ENCODE measurements at places on chromosomes 5 and 9.
A peak's percentile ranks its signal among the peaks of the same experiment; 100 is the strongest.

DNA sequence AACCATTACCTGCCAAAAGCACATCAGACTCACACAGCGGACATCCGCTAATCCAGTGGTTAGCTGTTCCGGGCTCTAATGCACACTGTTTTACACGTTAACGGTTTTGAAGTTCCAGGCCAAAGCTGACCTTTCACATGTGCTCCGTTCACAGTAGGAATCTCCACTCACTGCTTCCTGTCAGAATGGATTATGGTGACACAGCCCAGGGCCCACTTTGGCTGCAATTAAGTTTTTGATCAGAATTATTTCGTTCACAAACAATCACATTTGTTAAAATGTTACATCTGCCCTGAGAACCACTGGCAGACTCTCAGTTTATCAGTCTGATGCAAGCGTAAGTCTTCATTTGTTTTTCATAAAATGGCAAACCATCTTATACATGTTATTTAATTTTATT is 30.2 kb upstream of the CATSPER3 start:
- DNase-seq = no peak

DNA sequence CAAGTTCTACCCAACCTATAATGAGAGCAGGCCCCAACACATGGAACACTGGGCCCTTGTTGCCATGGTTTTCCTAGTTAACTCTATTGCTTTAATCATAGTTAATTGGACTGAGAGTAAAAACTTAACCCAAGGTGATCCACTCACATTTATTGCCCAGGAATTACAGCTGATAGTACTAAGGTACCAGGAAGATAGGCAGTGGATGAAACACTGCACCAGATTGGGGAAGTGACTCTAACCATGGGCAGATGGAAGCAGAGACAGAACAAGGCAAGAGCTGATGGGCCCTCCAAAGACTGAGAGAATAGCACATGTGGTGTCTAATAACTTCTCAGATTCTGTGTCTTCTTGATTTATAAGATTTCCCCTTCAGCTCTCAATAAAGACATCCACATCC is 145.7 kb upstream of the TRIM32 start:
- DNase-seq = no peak

DNA sequence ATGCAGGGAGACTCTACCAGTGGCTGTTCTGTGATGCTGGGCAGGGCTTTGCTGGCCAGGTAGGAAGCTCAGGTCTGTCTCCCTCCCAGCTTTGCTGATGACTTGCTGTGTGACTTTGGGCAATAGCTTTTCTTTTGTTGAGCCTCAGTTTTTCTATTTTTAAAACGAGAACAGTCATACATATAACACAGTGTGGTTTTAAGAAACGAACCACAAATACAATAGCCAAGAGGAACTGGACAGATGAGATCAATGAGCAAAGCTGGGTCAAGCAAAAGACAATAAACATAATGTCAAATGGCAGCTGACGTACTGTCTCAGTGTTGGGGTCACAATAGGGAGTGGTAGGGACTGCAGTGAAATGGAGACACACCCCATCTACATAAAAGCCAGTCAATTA is 20.2 kb downstream of the SLIT3 start:
- DNase-seq = no peak

DNA sequence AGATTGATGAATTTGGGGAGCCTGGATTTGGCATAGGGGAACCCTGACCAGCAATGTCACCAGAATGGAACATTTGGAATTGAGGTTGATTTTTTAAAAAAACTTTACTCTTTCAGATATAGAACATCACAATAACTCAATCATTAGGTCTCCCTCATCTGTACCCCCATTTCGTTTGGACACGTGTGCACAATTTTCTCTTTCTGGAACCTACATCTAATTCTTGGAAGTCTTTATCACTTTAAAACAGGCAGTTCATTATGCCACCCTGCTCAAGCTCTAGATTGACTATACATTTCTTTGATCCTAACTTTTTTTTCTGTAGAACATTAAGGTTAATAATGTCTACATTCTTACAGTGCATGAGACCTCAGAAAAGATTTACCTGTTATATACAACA is 3.7 kb upstream of the SSBP2 start:
- no peak for DNase-seq

DNA sequence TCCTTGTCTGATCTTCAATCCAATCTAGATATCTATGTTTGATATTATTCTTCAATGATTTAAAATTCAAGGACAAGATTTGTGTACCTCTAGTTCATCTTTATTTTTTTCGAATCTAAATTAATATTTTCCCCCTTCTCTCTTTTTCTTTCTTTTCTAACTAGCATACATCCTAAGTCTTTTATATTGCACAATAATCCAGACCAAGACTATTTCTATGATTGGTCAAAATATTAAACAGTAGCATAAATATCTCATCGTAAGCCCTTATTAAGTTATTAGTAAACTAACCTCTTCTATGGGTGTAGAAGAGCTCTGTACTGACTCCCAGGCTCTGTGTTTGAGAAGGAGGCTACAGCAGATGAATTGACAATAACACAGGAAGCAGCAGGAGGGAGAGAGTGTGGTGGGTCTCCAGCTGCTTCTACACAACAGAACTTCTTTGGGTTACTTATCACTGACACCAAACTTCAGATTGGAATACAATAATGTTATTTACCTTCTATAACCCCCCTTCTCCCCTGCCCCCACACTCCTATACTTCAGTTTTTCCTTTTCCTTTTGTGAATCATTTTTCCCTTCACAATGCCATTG is 11.9 kb upstream of the PLCXD3 start:
- DNase-seq = no peak

- DNase-seq = no peak
These were observed 7.5 kb downstream of the CMBL start for GRCh38 chr5:10300246-10300645.

DNA sequence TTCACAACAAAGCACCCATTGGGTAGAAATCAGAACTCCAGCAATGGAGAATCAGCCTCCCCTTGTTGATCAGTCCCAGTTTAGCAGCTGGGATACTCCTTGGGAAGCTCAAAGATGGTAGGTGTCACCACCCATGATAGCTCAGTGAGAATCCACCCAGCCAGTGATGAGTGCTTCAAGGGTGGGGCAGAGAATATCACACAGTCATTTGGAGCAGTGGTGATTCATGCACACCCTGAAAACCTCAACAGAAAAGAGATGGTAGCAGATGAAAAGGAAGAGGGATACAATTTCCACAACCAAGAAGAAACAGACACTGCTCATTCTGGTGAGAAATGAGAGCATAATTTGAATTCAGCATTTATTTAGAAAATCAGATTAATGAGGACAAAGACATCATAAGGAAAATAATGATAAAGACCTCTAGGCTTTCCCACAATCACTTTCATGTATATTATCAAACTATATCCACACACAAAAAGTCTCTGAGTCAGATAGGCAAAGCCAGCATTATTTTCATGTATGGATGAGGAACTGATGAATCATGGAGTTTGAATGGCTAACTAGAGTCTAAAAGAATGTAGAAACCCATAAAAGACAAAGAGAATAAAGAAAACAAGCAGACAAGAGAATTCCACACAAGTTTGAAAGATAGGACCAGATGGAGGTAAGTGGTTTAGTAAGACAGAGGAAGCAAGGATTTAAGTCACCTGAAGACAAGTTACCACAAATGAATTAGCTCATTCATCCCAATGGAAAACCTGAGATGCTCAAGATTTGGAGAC is 82.9 kb downstream of the FEM1C start:
- peak; percentile 41 for DNase-seq

DNA sequence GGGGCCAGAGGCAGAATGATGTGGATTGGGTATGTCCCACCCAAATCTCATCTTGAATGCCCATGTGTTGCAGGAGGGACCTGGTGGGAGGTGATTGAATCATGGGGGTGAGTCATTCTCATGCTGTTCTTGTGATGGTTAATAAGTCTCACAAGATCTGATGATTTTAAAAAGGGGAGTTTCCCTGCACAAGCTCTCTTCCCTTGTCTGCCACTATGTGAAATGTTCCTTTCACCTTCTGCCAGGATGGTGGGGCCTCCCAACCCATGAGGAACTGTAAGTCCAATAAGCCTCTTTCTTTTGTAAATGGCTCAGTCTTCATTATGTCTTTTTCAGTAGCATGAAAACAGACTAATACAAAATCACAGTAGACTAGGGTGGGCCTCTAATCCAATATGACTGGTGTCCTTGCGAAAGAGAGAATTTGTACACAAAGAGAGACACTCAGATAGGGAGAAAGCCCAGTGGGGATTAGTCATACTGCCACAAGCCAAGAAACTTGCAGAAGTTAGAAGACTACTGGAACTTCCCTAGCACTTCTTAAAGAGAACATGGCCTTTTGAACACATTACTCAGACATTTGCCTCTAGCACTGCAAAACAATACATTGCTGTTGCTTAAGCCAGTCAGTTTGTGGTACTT is 68.4 kb downstream of the ANXA1 start:
- DNase-seq = no peak

DNA sequence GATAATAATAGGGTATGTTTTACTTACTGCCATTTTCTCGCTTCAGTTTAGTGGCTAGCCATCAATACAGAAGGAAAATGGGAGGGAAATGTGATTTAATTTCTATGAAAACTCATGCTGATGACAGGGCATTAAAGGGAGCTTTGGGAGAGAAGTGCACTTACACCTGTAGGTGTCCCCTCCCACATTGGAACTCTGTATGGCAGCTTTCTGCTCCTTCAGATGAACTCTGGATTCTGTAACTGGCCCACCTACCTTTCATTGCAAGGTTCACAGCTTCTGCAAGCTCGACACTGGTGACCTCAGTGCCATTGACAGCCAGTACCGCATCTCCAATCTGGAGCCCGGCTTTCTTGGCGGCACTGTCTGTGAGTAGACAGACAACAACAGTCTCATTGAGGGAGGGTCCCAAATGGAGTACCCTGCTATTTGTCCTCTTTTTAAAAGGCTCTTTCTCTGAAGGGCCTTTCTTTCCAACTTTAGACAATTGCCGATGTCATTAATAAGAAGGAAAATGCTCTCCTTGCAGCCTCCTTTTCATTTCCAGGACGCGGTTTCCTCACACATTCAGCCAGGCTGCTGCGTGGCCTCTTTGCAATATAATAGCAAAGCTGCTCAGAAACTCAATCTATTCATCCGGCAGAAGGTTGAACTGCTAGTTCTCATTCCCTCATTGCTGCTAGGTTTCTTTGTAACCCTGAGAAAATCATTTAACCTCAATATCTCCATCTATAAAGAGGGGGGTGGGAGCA is 63.6 kb downstream of the NUDT12 start:
- no peak for DNase-seq

DNA sequence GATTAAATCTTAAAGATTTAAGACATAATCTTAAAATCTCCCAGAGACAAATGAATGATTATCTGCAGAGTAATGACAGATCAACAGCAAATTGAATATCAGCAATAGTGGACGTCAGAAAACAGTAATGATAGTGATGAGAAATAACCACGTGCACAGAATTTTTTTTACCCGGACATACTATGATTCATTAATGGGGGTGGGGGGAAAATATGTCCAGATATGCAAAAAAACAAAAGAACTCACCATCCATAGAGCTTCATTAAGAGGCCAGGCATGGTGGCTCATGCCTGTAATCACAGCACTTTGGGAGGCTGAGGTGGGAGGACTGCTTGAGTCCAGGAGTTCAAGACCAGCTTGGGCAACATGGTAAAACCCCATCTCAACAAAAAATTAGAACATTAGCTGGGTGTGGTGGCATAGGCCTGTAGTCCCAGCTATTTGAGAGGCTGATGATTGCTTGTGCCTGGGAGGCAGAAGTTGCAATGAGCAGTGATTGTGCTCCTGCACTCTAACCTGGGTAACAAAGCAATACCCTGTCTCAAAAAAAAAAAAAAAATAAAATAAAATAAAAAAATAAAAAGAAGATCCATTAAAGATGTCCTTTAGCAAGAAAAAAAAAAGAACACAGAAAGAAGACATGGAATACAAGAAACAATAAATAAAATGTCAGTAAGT is 30.9 kb upstream of the SHOC1 start:
- DNase-seq = no peak

DNA sequence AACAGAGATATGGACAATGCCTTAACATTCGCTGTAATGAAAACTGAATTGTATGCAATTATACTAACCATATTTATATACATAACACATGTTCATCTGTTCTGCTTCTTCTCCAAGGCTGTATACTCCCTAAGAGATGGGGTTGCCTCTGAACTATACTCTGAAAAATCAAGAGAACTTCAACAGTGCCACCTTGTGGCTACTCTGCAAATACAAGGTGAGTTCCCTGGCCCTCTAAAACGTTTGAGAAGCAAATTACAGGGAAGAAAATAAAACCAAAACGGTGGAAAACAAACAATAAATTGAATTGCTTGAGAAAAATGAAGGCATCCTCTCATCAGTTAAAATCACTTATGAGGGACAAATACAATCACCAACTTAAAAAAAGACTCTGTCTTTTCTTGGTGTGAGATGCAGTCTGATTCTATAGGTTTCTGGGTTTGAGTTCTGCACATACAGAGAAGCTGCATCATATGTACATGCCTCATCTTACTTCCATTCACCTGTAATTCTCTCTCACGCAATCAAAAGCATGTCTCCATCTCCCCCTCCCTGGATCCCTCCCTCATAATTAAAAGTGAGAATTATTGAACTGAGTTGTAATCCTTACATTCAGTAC is 98.6 kb downstream of the FBXW11 start:
- DNase-seq = no peak

GRCh38 chr9:135037521-135038250 is 49.8 kb upstream of the OLFM1 start:
- no peak for DNase-seq

- no peak for DNase-seq
These were observed 1359.8 kb upstream of the CDH9 start for GRCh38 chr5:28398185-28398584.

GRCh38 chr5:55540024-55540423 is 5.3 kb upstream of the PLPP1 start:
- no peak for DNase-seq

- no peak for DNase-seq
These were observed 73.8 kb downstream of the NRG2 start for GRCh38 chr5:139969318-139969717.

GRCh38 chr5:154005648-154006047 is 33.1 kb downstream of the FAM114A2 start:
- DNase-seq = no peak

DNA sequence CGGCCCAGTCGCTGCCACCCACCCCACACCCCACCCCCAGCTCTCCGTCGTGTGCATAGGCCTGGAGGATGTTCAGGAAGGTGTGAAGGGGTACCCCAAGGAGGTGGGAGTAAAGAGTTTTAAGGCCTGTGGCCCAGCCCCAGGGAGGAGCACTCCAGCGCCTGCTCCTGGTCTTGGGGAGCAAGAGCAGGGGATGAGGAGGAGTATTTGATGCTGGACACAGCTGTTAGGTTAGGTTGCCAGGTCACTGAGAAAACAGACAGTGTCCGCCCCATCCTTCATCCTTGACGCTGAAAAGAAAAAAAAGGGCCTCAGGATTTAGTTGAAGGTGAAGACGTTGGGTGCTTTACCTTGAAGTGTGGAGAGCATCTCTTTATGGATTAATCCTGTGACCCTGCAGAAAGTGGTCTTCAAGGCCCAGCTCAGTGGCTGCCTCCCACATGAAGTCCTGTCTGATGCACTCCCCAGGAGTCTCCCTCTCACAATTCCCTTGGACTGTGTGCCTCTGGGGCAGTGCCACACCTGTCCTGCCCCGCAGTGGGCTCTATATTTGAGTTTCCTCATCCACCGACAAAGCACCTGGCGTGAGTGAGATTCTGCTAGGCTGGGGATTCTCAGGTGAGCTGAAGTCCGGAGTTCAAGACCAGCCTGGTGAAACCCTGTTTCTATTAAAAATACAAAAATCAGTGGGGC is 101.8 kb downstream of the SPRY4 start:
- no peak for DNase-seq

- DNase-seq = no peak
These were observed 13.2 kb downstream of the S100Z start for GRCh38 chr5:76863001-76863400.
